CD4-positive, alpha-beta T cell (primary cell): ENCODE measurements at places on chromosomes 2 and 18.

DNA sequence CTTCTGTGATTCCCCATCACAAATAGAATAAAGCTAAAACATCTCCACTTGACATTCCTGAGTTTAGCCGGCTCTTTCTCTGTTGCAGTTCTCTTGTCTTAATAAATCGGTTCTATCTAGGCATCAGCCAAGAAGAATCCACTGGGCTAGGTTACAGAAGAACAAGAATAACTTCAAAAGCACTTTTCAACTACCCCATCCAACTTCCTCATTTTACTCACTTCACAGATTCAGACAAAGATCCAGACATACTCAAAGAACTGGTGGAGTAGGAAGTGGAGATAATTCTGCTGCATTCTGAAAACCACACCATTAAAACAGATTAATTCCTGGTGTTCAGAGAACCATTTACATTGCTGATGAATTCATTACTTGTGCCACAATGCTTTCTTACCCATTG is 9.6 kb upstream of the ALPK2 start:
- DNase-seq, result no peak

DNA sequence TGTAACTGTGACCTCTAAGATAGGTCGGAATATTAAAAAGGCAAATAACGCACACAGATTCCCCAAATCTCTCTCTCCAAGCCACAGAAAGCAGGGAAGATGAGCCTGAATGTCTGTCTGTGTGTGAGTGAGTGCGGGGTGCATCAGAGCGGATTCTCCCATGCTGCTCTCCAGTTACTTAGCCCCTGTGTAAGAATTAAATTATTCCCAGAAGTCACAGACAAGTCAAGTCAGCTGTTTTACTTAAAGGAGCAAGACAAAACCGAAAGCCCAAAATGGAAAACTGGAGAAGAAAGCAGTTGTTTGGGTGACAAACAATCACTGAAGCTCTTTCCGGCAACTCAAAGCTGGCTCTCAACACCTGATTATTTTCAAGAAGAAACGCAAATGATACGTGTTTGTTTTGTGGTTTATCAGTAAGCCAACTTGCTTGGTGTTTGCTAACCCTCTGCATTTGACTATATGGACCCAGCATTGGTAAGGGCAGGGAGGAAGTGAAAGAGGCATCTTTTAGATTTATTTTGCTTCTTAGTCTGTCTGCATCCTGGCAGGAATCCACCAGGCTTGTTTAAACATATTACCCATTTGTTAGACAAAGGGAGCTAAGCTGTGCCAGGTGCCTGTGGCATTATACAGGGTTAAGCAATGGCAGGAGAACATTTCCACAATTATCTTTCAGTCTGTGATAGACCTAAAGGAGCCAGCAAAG is 121.5 kb upstream of the CREB1 start:
- DNase-seq, result no peak

DNA sequence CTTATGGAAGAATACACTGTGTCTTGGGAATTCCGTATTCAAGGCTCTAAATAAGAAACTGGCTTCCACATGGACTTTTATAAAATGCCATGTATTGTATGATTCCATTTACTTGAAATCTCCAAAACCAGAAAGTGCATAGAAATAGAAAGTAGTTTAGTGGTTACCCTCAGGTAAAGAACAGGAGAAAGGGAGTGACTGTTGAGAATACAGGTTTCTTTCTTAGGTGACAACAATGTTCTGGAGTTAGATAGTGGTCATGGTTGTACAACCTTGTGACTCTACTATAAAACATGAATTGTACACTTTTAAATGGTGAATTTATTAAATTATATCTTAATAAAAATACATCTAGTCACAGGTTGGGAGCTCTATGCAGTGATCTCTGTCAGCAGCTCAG is 481.8 kb downstream of the SPAG16 start:
- no peak for DNase-seq

GRCh38 chr2:173664513-173664910 is 300.7 kb downstream of the SP3 start:
- DNase-seq, result no peak

DNA sequence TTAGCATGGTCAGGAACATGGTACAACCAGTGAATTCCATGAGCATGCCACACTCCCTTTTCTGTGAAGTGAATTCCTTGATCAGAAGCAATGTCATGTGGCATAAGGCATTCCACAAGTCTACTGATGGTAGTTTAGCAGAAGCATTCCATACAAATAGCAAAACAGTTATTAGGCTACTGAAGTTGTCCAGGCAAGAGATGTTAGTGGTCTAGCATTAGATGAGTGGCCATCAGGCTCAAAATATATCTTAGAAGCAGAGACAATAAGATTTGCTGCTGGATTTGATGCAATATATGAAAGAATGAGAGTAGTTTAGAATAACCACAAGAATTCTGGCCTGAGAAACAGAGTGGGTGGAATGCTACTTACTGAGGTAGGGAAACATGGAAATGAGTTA is 355.3 kb upstream of the NRXN1 start:
- no peak for DNase-seq

- no peak for DNase-seq
Observed at GRCh38 chr18:49368876-49369440, 91.5 kb downstream of the DYM start.

DNA sequence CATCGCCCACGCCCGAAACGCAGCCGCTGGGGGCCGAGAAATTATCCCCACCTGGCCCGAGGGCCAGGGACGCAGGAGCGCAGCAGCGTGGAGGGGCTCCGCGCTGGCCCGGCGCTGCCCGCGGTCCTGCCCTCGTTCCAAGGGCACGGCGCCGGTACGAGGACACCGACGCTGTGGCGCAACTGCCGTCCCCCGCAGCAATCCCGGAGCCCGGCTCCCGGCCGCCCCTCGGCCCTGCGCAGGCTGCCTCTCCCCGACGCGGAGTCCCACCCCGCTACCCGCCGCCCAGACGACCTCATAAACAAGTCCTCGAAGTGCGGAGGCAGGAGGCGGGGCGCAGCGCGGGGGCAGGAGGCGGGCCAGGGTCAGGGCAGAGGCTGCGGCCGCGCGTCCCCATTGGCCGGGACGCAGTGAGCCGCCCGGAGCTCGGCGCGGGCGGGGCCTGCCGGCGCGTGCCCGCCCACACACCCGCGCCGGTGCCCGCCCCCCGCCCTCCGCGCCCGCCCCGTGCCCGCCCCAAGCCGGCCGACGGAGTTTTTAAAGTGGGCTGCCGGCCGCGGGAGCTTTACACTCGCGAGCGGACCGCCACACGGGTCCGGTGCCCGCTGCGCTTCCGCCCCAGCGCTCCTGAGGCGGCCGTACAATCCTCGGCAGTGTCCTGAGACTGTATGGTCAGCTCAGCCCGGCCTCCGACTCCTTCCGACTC is at the start of gene EPAS1:
TSS of gene EPAS1 (plus strand) at position 568 of the 706 bp plus-strand sequence. CDS start 505 bp downstream, outside the sequence.
- DNase-seq, result peak; percentile 71

- no peak for DNase-seq
Observed at GRCh38 chr2:139386401-139386800, 606.2 kb upstream of the NXPH2 start.

DNA sequence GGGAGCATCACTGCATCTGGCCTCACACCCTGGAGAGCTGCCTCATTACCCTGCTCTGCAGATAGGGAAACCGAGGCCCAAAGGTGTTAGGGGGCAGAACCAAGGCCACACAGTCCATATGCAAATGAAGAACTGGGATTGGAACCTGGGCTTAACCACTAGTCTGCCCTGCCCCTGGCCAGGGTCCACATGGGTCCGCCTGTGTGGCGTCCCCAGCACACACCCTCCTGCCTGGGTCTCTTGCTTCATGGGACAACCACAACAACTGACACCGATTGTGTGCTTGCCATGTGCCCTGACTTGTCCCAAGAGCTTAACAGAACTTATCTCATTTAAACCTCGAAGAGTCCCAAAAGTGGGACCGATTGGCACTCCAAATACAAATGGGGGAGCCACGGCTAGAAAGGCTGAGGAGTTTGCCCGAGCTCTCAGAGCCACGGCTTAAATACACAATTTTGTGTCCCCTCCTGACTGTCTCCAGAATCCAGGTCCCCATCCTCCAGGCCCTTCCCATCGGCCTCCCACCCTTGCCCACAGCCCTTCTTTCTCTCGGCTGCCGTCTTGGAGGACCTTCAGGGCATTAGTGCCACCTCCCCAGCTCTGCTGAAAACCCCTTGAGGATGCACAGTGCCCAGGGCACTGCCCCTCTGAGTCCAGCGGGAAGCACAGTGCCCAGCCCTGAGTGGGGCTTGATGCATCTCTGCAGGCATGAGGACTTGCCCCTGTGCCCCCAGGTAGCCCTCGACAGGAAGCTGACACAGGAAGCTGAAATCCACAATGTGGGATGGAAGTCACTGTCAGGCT is 5.8 kb upstream of the DUSP2 start:
- no peak for DNase-seq
